ENCODE measurements at places on chromosomes 7 and 10.

DNA sequence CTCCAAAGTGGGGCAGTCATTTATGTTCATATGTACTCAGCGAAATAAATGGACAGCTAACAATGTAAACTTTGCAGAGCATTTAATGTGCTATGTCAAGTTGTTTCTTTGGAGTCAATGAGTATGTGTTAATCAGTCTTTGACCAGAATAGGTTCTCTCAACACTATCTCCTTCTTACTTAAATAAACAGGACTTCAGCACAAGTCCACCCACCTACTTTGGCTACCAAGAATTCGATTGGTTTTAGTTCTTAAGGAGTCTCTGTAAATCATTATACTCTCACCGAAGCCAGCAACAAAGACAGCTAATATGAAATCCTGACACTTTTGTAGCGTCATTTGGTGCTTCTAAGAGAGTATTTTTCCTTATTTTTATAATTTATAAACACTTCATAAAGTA lies 6.9 kb downstream of the WEE2 start:
- no peak for DNase-seq

DNA sequence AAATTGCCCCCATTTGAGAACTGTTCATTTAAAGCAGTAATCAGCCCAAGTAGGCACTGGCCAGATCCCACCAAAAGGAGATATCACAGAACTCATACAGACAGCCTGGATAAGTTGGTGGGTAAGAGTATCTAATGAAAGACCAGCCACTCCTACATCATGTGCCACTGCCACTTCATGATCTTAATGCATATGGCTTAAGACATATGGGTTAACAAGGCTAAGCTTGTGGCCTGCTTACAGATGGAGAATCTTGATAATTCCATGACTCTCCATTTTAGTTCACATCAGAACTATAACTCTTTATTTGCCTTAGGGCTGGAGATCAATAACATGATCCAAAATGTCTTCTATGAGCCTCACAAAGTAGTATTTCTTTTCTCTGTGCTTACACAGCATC lies 6.8 kb upstream of the IFIT1B start:
- no peak for DNase-seq

- DNase-seq: no peak
These were observed 940 bp downstream of the NSMCE4A start for GRCh38 chr10:121974019-121974534.

GRCh38 chr10:76185471-76186301 lies 754.3 kb downstream of the LRMDA start:
- no peak for DNase-seq

GRCh38 chr10:110209926-110210673 lies 2.7 kb downstream of the MXI1 start:
- no peak for DNase-seq

GRCh38 chr7:1800902-1801301 lies 130.8 kb downstream of the ELFN1 start:
- no peak for DNase-seq

DNA sequence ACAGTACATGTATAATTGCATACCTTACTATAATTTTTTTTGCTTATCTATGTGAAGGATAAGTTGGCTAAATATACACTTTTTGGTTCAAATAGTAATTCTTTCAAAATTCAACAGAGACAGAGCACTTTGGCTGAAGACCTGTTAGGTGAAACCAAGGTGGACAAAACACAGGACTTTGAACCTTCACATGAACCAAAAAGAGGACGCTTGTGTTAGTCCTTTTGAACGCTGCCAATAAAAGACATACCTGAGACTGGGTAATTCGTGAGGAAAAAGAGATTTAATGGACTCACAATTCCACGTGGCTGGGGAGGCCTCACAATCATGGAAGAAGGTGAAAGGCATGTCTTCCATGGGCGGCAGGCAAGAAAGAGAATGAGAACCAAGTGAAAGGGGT lies 4.7 kb upstream of the AGMO start:
- no peak for DNase-seq

DNA sequence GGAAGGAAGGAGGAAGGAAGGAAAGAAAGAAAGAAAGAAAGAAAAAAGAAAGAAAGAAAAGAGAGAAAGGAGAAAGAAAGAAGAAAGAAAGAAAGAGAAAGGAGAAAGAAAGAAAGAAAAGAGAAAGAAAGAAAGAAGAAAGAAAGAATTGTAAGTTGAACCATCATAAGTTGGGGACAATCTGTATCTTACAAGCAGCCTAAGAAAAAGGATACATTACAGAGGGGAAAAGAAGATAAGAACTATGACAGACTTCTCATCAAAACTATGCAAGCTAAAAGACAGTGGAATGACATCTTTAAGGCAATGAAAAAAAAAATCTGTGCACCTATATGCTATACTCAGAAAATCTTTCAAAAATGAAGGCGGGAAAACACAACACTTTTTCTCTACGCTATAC lies 50.3 kb upstream of the SP4 start:
- no peak for DNase-seq

- DNase-seq: peak; percentile 3
These were observed 58.5 kb downstream of the LGI1 start for GRCh38 chr10:93816123-93816747.

DNA sequence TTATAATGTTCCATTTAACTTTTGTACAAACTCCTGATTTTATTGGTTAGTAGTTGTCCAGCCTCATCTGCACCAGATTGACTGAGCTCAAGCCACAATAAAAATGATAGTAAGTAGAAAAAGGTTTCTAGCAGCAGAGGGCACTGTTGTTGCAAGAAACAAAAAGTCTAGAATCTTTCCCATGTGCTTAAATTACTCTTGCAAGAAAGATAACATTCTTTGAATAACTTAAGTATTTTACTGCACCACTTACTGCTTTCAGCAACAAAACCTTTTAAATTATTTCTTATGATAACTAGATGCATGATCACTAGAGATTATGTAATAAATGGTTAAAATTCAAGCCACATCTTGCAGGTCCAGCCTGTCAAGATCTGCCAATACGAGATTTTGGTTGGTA lies 27.0 kb downstream of the LMOD2 start:
- no peak for DNase-seq

- no peak for DNase-seq
These were observed 348.1 kb downstream of the TFEC start for GRCh38 chr7:115682507-115682906.

DNA sequence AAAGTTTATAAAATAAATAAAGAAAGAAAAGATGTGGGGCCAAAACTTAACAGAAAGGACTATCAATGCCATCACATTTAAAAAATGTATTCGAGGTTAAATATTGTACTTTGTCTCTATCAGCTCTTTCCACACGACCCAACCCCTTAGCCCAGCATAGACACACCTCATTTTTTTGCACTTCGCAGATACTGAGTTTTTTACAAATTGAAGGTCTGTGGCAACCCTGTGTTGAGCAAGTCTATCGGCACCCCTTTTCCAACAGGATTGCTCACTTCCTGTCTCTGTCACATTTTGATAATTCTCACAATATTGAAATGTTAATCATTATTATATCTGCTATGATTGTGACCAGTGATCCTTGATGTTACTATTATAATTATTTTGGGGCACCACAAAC lies 151.6 kb upstream of the TBX20 start:
- DNase-seq: no peak

DNA sequence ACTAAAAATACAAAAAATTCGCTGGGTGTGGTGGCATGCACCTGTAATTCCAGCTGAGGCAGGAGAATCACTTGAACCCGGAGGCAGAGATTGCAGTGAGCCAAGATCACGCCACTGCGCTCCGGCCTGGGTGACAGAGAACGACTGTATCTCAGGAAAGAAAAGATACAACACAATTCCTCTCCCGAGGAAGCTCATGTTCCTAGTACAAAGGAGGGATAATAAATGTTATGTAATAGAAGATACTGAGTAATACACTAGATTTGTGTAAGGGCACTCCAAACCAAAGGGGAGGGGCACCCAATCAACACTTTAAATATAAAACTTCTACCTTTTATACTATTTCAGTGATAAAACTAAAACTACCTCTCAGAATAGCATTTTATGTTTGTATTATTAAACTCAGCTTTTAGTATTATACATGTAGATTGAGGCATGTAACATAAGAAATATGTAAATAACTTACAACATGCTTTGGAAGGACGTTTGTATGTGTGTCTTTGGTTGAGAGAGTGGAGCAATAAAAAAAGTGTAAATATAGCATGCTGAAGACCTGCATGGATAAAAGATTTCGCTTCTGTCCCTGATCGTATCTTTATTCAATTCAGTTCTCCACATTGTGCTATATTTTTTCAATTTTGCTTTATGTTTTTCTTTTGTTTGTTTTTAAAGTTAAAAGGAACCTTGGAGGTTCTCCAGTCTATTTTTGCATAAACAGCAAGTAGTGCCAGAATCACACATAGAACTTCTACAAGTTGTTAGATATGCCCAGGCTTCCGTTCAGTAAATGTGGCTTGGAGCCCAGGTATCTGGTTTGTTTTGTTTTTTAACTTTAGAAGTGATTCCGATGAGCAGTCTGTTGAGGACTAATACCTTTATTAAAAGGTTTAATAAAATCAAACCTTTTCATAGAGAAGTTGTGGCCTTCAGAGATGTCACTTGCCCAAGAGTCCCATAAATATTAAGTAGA lies 71.9 kb downstream of the WAC start:
- no peak for DNase-seq

- DNase-seq: peak; percentile 22
These were observed 42.2 kb upstream of the HSPB1 start for GRCh38 chr7:76260171-76260703.

DNA sequence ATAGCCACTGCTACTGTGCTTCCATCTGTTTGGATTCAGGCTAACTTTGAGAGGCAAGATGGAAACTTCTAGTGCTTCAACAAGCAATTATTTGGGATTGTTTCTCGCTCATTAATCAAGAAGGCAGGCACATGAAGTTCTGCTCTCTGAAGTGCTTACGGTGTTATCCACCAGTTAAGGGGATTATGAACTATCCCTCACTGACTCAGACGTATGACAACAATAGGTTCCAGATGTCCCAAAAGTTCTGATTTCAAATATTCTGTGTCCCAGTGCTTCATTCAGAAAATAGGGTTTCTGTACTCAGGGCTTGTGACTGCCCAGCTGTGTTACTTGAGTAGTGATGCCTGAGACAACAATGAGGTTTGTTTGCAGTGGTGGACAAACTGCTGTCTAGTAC lies 81.0 kb downstream of the HACD1 start:
- DNase-seq: no peak

DNA sequence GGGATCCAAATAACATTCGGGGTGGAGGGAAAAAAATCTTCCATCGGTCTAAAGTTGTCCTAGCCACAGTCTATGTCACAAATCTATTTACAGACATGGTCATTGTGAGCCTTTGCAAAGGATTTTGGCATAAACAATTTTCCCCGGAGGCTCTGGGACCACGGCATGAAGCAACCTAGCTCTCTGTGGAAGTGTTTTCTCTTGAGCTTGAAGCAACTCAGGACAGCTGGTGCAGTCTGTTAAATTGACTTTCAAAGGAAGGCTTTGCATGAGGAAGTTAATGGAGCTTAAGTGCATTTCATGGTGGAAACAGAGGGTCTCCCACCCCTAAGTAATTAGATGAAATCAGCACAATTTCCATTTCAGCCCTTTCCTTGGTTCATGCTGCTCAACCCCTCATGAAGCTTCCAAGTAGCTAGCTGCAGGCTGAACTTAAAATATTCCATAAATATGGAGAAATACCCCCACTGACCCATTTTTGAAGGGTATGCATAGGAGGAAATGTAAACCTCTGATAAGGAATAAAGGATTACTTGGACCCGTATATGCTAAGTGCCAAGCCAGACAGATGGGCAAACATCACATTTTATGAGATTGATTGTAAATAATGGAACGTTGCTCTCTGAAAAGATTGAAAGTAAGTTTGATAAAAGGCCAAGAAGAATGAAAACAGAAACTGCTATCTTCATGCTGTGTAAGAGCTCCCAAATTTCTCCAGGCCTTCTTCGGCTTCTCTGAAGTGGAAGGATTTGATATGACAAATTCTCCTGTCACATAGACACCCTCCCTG lies 39.9 kb downstream of the CCDC3 start:
- no peak for DNase-seq

DNA sequence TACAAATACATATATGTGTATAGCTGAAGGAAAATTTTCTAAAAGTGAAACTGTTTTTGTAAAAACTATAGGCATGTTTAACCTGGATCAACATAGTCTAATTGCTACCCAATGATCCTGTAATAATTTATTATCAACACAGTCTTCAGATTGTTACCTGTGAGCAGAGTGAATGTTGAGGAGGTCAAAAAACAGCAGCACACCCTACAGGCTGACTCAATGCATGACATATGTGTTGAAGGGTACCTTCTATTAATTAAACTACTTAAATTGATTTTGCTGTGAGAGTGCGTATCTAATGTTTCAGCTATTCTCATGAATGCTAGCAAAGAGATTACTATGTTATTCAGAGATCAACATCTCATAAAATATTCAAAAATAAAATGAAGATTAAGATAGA lies 411.4 kb downstream of the TNS3 start:
- no peak for DNase-seq

DNA sequence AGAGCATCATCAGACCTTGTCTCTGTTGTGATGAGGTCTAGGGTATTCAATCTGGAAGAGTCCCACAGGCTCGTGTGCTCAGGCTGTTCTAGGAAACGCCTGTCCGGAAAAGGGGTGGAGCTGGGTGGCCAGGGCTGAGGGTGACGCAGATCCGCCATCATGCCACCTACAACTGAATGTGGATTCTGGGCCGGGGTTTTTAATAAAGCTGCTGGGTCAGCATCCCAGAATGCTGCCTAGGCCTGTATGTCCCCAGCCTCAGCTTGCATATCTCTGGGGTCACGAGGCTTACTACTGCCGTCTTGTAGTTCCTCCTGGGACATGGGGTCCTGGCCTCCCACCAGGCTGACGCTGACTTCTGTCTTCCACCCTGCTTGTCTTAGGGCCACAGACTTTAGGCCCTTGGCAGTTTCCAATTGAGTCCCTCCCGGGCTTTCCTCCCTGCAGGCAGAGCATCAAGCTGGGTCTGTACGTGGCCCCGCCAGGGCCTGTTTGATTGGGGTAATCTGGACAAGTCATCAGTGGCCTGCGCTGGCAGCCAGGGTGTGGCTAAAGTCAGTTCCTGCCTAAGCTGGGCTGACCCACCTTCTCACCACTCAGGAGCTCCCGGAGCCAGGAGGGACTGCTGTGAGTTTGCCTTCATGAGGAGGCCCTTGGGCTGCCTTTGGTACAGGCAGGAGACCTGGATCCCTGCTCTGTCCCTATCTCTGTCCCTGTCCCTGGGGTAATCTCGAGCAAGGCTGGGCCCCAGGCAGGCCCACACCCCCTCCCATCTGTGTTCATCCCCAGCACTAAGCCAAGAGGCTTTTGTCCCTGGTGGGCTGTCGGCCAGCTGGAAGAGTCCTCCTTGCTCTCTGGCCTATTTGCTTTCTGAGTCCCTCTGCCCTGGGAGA lies 79.9 kb downstream of the ZMIZ1 start:
- DNase-seq: no peak

GRCh38 chr7:47866120-47866519 lies 82.1 kb downstream of the PKD1L1 start:
- no peak for DNase-seq

- no peak for DNase-seq
These were observed 21.3 kb downstream of the AVL9 start for GRCh38 chr7:32516551-32517100.

GRCh38 chr10:5976512-5977470 lies 552 bp downstream of the IL15RA start:
- DNase-seq: peak; percentile 15
